ENCODE measurements at places on chromosomes 4 and X. TPM values are rescaled to one million over a fixed set of nuclear protein-coding genes. Genes with fewer than 3 reads are reported as not detected.

GRCh38 chrX:133983256-133983973 is 2.0 kb downstream of the GPC3 start:
- DNase-seq = no peak

DNA sequence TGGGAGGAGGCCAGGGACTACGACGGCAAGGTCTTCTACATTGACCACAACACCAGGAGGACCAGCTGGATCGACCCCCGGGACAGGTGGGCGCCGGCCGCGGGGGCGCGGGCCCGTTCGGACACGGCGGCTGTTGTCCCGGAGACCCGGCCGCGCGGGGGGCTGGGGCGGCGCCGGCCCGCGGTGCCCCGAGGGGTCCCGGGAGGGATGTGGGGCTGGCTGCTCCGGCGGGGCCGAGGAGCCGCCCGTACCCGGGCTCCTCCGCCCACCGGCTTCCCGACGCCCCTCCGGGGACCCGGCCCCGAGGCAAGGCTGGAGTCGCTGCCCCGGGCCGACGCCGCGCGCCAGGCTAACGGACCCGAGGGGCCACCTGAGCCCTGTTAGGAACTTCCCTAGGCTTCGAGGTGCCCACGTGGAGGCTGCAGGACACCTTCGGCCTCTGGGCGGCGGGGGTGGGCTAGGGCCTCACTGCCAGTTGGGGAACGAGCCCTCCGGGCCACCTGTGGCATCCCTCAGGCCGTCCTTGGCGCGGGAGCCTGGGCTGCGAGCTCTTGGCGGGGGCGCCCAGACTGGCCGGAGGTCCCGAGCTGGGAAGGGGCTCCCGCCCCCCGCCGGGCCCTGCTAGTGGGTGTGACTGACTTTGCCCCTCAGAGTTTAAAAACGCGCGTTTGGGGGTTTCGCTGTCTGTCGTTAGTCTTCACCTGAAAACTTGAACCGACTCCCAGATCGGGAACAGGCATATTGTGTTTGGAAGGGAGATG is 660 bp downstream of the WWC2 start:
- no peak for DNase-seq

DNA sequence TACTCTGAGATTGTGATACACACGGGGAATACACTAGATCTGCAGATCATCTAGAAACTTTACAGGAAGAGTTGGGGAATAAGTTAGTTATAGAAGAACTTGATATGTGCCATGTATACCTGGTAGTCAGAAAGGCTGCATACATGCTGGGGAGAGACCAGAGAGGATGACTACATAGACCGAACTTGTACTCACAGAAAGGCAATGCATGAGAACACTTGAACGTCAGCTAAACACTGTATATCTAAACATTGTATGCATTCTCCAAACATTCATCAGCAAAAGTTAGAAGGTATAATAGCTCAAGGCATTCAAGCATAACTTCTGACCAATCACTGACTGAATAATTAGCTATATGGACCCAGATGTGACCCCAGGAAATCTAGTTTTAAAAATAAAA is 78.0 kb upstream of the PDHA2 start:
- DNase-seq = no peak

DNA sequence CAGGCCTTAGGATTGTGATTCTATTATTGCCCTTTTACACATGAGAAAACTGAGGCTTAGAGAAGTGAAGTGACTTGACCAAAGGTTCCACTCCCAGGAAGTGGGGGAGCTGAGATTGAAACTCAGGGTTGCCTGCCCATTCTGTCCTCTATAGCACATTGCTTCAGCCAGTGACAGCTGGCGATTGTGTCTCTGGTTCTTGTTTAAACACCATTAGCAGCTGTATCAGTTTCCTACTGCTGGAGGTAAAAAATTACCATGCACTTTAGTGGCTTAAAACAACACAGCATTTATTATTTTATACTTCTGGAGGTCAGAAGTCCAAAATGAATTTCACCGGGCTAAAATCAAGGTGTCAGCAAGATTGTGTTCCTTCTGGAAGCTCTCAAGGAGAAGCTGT is 205.8 kb upstream of the MAMLD1 start:
- DNase-seq = no peak

- no peak for DNase-seq
Observed at GRCh38 chr4:17376205-17376604, 135.7 kb downstream of the QDPR start.

- DNase-seq = no peak
Observed at GRCh38 chr4:101075536-101075935, 271.8 kb downstream of the PPP3CA start.

- DNase-seq = no peak
Observed at GRCh38 chrX:14832151-14832550, 40.7 kb downstream of the FANCB start.

GRCh38 chr4:147039976-147040575 is 94.4 kb upstream of the TTC29 start:
- no peak for DNase-seq

DNA sequence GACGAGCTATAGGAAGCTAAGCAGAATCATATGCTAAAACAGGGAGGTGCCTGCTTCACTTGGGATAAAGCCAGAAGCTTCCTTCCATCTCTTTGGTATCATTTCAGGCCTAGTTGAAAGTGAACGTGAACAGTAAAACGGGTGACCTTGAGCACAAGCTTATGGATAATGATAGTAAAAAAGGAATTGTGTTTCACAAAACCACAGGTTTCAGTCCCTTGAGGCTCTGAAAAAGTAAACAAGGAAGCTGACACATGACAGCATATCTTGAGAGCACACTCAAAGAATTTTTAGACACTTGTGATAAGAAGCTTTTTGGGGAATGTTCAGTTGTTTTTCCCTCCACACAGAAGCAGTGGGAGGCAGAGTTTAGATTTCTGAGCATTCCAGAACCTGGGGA is 286.1 kb downstream of the DCHS2 start:
- DNase-seq = no peak

The XAGE2 gene
- not detected for polyA plus RNA-seq

The BLTP1 gene
- polyA plus RNA-seq = 6.5 TPM

The USO1 gene
- 23.4 TPM for polyA plus RNA-seq

The SLITRK2 gene
- not detected for polyA plus RNA-seq

The AKAP14 gene
- not detected for polyA plus RNA-seq

The RENBP gene
- 0.98 TPM for polyA plus RNA-seq

The FAM47A gene
- not detected for polyA plus RNA-seq

The TEC gene
- 1.2 TPM for polyA plus RNA-seq

The MAGEH1 gene
- polyA plus RNA-seq = 78.3 TPM

The SSX4 gene
- polyA plus RNA-seq = not detected

The SERPINA7 gene
- polyA plus RNA-seq = not detected

The PRDM5 gene
- not detected for polyA plus RNA-seq

Measured in CD4-positive, CD25-positive, alpha-beta regulatory T cell (primary cell).